CD4-positive, alpha-beta T cell treated with Interferon alpha-2 for 1 hour (primary cell): ENCODE measurements at places on chromosomes 13 and 19.
A peak's percentile ranks its signal among the peaks of the same experiment; 100 is the strongest.

DNA sequence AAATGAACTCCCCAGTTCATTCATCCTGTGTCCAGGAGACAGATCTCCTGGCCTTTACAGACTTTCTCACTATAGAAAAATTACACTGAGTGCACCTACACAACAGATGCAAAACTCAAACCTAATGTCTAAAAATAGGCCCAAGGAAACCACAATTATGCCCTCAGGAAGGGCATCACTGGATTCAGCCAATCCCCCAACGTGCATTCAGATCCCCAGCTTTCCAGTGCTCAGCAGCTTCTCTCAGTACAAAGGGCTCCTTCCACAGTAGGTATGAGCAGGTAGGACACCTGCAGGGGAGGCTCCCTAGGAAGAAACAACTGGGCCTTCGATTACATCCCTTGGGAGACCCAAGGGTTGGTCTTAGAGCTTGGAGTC, 2.1 kb downstream of the ZNF709 start:
- no peak for DNase-seq

GRCh38 chr19:21321134-21321533, 8.1 kb downstream of the ZNF708 start:
- no peak for DNase-seq

GRCh38 chr13:21884965-21885567, 214.2 kb downstream of the FGF9 start:
- no peak for DNase-seq

GRCh38 chr19:53912653-53913052, 3.6 kb downstream of the CACNG7 start:
- no peak for DNase-seq

DNA sequence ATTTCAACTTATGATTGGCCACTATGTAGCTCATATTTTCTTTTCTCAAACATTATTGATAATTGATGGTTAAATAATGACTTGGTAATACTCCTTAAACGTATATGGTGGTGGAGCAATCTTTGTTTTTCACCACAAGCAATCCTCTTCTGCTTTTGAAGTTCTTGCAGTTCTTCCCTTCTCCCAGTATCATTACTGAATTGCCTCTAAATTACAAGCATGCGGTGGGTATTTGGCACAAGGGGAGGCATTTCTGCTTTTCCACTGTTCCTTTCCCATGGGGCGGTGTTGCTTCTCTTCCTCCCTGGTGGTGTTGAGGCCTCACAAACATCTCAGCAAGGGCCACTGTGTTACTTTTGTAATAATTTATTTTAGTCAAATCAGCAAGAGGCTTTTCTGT, 234.4 kb upstream of the RXFP2 start:
- DNase-seq = no peak

- DNase-seq = no peak
These were observed 588.3 kb upstream of the SGCG start for GRCh38 chr13:22592515-22592914.

DNA sequence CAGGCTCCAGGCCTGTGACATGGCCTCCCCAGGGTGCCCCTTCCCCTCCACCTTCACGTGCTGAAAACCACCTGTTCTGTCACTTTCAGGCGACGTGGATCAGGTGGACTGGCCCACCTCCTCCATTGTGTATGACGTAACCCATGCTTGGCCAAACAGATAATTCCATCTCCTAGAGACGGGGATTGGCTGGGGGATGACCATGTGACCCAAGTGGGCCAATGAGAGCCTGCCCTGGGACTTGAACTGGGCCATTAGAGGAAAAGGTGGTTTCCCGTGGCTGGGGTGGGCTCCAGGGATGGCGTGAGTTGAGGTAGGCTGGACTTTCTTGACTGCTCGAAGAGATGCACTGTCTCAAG, 3.6 kb upstream of the ADAMTSL5 start:
- no peak for DNase-seq

DNA sequence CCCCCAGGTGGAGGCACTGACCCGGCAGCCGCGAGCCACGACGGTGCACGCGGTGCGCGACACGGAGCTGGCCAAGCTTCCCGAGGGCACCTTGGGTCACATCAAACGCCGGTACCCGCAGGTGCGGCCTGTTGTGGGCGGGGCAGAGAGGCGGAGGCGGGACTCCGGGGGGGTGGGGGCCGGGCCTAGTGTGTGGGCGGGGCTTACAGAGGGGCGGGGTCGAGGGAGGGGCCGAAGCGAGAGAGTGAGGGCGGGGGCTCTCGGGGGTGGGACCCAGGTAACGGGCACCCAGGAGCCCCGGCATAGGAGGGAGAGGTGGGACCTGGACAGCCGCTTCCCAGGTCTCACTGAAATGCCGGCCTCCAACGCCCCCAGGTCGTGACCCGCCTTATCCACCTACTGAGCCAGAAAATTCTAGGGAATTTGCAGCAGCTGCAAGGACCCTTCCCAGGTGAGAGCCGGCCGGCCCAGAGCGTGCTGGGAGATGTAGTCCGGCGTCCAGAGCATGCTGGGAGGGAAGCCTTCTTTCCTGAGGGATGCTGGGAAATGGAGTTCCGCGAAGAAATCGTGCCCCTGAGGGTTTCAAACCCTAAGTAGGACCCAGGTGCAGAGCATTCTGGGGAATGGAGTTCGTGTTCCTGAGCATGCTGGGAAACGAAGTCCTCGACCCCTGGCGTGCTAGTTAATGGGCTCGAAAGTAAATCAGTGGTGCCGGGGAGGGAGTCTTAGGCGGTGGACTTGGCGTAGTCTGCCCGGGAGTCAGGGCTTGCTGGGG, 15.7 kb downstream of the PNPLA6 start:
- peak; percentile 50 for DNase-seq

DNA sequence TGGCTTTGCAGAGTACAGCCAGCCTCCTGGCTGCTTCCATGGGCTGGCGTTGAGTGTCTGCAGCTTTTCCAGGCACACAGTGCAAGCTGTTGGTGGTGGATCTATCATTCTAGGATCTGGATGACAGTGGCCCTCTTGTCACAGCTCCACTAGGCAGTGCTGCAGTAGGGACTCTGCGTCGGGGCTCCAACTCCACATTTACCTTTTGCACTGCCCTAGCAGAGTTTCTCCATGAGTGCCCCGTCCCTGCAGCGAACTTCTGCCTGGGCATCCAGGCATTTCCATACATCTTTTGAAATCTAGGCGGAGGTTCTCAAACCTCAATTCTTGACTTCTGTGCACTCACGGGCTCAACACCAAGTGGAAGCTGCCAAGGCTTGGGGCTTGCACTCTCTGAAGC, 1697.3 kb upstream of the MIR17HG start:
- no peak for DNase-seq

- no peak for DNase-seq
These were observed 33.0 kb downstream of the KPNA3 start for GRCh38 chr13:49759503-49759902.

GRCh38 chr13:72530471-72530870, 197.0 kb downstream of the MZT1 start:
- DNase-seq = no peak

DNA sequence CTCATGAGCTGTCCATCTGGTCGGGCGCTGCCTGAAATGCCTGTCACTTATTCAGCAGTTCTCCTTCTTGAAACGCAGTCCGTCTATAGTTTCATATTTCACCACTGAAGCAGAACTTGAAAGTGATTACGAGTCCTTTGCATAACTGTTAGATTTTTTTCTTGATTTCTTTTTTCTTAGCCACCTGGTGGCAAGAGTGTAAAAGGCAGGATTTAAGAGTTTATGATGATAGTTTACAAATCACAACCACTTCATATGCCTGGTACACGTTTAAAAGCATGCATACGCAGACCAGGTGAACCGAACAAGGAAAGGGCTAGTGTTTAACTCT, 45.8 kb downstream of the GGACT start:
- peak; percentile 54 for DNase-seq

DNA sequence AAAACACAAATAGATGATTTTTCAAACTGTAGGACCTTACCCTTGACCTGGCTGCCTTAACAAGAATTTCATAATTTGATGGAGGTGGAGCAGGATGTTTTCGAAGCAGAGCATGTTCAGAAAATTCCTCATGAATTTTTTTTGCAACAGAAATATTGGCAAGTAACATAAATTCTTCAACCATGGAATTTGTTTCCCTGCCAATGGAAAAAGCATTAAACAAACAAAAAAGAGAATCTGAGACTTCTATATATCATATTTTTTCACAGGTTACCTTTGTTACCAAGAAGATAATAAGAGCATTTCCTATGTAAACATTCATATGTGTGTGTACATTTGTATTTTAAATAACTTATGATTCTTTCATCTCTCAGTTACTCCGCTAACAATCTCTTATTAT, 18.3 kb downstream of the DIS3 start:
- DNase-seq = no peak

GRCh38 chr13:24516919-24517318, 4.3 kb upstream of the PARP4 start:
- no peak for DNase-seq

GRCh38 chr13:98315466-98315865, 138.4 kb upstream of the RNF113B start:
- no peak for DNase-seq

GRCh38 chr19:54432144-54432738, 16.8 kb upstream of the LENG8 start:
- no peak for DNase-seq

DNA sequence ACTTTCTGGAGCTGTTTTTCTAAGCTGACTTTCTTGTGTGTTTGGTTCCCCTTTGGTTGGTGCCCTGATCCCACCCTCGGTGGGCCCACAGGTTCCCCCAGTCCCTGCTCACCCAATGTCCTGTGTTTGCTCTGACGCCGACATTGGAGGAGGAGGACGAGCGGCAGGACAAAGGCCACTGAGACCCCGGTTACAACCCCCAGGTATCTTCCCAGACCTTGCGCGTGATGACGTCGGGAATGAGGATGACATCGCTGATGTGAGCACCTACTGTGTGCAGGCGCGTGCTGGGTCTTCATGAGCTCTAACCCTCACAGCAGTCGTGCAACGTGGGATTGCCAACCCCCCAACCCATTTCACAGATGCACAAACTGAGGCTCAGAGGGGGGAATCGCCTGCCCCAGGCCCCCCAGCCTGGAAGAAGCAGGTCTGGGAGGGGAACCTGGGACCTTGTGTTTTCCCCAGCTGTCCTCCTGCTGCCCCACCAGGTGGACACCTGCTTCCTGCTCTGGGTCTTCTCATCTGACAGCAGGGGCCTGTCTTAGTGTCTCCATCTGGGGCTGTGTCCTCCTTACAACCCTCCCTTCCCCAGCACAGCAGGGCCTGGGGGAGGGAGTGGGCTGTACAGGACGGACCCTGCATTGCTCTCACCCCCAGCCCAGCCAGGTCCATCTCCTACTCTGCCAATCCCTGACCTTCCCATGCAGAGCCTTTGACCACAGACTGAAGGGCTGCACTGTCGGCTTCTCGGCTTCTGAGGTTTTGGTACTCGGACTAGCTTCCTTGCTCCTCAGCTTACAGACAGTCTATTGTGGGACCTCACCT, 4.7 kb upstream of the LILRA6 start:
- no peak for DNase-seq

DNA sequence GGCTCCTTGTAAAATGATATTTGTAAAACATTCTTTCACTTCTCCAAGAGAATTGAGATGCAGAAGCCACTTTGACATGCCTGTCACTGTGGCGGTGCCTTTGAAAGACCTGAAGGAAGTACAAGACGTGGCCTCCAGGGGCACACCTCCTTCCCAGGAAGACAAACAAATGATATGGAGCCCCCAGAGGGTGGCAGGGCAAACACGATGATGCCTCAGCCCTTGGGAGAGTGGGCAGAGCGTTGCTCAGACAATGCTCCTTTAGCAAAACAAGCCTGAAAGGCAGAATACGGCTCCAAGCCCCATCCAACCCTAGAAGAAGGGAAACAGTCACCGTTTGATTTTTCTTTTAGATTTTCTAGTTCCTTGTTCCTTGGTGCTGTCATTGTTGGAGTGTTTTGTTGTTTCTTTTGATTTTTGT, 9.2 kb upstream of the ATP12A start:
- peak; percentile 20 for DNase-seq

GRCh38 chr19:30551271-30551670, 179.1 kb downstream of the ZNF536 start:
- DNase-seq = no peak

- DNase-seq = no peak
These were observed 8.2 kb upstream of the BBC3 start for GRCh38 chr19:47239152-47239551.
